ENCODE measurements at places on chromosomes 3 and 15. TPM values are rescaled to one million over a fixed set of nuclear protein-coding genes. Genes with fewer than 3 reads are reported as not detected.

Gene SETD5
- 156 TPM for polyA plus RNA-seq

Gene SCG3
- 0.06 TPM for polyA plus RNA-seq

Gene CMTM7
- polyA plus RNA-seq, result 46.2 TPM

Gene CD80
- 0.27 TPM for polyA plus RNA-seq

Gene ZBTB47
- 14.9 TPM for polyA plus RNA-seq

Gene MUC13
- not detected for polyA plus RNA-seq

Gene RASL12
- polyA plus RNA-seq, result 8.4 TPM

Gene NEK4
- 29.0 TPM for polyA plus RNA-seq

Gene CDC25A
- 13.7 TPM for polyA plus RNA-seq

Gene HERC2
- 53.9 TPM for polyA plus RNA-seq

Gene CPNE9
- 0.29 TPM for polyA plus RNA-seq

Gene SLC25A20
- 21.2 TPM for polyA plus RNA-seq

Gene HCLS1
- 8.2 TPM for polyA plus RNA-seq

Gene TRIM71
- polyA plus RNA-seq, result 8.3 TPM

Gene SEMA6D
- polyA plus RNA-seq, result 27.7 TPM

Gene SPCS1
- 164 TPM for polyA plus RNA-seq

Gene KLHL6
- 1.2 TPM for polyA plus RNA-seq

Gene P2RY12
- 0.70 TPM for polyA plus RNA-seq

Gene C3orf85
- polyA plus RNA-seq, result 16.4 TPM

Gene USP50
- polyA plus RNA-seq, result 1.5 TPM

Measured in renal cortex interstitium (tissue), 15 donors.